ENCODE measurements at places on chromosomes 5 and 9.

GRCh38 chr5:160491438-160491837, 69.8 kb downstream of the PTTG1 start:
- no peak for DNase-seq

DNA sequence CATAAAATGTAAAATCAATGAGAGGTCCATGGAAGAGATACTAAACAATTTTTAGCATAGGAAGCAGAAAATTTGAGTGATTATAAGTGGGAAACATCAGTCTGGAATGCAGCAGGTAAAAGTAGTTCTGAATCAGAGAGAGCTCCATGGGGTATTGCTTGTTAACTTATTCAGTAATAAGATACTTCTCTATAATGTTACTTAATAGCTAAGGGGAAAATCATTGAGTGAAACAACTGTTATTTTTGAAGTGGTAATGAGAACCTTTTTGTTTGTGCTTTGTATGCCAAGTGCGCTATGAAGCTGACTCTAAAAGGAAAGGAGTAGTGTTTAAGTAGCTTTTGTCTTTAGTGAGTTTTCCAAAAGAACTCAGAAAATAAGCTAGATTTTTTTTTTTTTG, 95.2 kb downstream of the ERBIN start:
- no peak for DNase-seq

GRCh38 chr9:37329576-37329975, 92.9 kb upstream of the GRHPR start:
- no peak for DNase-seq

DNA sequence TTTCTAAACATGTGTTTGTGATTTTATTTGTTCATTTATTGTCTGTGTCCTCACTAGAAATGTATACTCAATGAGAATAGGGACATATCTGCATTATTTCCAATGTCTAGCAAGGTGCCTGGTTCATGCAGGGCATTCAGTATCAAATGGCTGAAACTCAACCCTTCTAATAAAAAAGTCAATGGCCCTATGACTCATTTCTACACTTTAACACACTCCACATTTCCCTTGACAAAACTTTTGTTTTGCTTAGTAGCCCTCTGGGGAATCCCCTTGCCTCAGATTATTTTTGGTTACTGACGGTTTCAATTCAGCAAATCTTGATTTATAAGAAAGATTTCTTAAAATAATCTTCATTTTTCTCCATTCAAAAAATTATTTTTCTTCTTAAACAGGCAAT, 206.0 kb upstream of the DMRTA1 start:
- DNase-seq: no peak

DNA sequence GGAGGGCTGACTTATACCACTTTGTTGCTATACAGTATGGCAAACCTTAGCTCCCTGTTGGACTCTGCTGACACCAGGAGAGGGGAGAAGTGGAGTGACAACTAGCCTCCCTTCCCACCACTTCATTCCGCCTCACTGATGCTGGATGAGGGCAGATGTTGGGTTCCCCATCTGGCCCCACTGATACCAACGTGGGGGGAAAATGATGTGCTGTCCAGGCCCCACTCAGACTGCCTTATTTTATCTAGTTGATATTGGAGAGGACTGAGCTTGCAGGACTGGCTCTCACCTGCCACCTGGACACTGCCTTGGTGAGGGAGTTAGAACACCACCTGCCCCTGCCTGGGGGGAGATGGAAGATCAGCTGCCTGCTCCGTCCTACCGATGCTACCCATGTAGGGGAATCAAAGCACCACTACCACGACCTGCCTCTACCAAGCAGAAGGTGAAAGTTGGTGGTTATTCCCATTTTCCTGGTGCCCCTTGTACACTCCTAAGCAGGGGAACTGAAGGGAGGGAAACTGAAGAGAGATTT, 292.1 kb downstream of the GADD45G start:
- no peak for DNase-seq

GRCh38 chr5:153237671-153238332, 252.7 kb upstream of the GRIA1 start:
- DNase-seq: no peak

- no peak for DNase-seq
Observed at GRCh38 chr9:76289703-76290102, 104.5 kb downstream of the RFK start.

DNA sequence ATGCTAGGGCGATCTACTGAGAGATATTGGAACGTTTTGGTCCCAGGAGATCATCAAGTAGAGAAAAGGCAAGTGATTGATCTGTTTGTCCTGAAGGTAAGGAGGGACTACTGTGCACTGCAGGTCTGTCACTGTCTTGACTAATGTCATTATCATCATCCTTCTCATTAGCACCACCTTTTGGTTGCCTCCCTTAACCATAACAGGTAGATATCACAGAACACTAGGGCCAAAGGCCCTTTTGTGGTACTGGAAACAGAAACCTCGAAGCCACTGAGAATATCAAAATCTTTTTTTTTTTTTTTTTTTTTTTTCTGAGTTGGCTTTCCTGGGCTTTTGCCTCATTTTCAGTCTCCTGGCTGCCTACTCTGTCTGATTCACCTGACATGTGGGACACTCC, 134.0 kb downstream of the KCTD16 start:
- DNase-seq: no peak

GRCh38 chr9:94612071-94612470, 18.4 kb upstream of the FBP2 start:
- no peak for DNase-seq

DNA sequence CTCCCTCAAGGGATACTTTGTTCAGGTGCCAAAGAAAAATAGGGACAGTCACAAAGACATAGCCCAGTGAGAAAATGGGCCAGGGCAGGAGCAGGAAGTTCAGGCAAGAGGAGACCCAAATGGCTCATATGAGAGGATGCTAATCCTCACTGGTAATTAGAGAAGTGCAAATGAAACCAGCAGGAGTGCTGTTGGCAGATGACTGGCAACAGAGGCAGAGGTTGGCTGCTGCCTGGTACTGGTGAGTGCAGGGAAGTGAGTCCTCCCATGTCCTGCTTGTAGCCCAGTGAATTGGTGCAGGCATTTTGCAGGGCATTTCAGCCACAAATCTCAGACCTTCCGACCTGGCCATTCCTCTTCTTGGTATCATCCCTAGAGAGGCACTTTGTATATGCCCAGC, 23.5 kb downstream of the ODF2 start:
- DNase-seq: no peak

- no peak for DNase-seq
Observed at GRCh38 chr9:89175828-89176261, 2.8 kb downstream of the SHC3 start.

DNA sequence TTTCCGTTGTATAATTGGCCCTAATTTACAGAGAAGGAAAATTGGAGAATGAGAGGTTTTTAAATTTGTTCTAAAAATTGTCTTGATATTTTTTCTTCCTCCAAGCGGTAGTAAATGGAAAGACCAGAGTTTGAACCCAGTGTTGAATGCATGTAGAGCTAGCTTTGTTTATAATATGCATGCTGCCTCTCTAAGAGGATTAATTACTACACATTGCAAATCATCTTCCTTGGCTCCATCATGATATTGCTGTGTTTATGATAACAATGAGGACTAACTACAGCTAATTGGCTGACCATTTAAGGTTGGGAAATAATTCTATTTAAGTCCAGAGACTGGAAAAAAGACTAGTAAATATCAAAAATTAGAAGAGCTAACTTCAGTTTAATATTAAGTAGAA, 338.5 kb downstream of the PLK2 start:
- DNase-seq: no peak
